ENCODE measurements at places on chromosomes 11 and 22.

DNA sequence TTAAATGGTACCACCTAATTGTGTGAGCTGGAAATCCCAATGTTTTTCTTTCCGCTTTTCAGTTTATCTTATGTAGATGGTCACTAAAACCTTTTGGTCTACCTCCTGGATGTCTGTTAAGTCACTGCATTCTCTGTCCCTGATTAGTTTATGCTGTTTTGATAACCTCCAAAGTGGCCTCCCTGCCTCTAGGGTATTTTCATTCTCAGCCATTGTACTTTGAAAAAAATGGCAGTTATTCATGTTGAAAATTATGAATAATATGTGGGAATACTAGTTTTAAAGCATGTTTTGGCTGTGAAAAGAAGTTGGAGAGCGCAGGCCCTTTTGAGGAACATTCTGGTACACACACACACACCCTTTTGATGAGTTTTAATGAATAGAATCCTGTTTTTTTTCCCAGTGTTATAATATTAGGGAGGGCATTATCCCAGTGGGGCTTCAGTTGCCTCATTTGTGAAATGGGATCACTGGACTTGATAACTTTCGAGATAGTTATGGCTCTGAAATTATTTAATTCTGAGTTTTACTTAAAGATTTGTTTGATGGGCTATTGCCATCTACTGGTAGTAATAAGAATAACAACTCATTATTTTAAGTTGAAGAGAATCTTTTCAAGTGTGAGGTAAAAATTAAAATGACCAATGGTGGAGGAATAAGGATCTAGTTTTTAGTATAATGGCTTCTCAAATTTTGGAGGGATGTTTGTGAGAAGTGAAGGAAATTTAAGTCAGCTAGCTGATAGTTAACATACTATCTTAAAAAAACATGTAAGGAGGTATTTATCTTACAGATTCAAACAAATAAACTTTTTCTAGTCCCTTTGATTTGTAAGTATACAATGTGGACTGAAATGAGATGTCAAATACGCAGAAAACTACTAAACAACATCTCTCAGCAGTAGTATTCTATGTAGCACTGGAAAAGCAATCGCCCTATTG lies 3.9 kb downstream of the FDX1 start:
- no peak for DNase-seq

DNA sequence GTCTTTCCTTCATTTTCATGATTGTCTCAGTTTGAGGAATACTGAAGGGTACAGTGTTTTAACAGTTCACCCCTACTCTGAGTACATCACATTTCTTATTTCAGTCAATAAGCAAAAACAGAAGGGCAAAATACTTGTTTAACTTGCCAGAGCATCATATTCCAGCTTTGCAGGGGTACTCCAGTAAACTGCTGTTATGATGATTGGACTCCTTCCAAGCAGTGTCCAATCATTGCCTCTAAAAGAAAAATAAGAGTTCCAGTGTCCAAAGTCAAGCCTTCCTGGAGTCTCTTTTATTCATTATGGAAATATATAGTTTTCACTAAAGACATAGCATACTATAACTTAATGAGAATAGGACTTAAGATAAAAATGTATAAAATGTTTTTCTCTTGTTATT lies 105.1 kb downstream of the FANCF start:
- no peak for DNase-seq

DNA sequence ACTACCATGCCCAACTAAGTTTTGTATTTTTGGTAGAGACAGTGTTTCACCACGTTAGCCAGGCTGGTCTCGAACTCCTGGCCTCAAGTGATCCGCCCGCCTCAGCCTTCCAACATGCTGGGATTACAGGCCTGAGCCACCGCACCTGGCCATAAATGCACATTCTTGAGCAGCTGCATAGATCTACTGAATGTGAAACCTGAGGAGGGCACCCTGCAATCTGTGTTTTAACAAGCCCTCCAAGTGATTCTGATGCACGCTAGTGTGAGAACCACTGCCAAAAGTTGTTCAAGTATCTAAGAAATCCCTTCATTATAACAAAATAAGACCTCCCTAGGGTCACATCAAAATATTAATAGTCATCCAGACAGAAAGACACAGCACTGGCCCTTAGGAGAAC lies 89.3 kb downstream of the RDX start:
- no peak for DNase-seq

DNA sequence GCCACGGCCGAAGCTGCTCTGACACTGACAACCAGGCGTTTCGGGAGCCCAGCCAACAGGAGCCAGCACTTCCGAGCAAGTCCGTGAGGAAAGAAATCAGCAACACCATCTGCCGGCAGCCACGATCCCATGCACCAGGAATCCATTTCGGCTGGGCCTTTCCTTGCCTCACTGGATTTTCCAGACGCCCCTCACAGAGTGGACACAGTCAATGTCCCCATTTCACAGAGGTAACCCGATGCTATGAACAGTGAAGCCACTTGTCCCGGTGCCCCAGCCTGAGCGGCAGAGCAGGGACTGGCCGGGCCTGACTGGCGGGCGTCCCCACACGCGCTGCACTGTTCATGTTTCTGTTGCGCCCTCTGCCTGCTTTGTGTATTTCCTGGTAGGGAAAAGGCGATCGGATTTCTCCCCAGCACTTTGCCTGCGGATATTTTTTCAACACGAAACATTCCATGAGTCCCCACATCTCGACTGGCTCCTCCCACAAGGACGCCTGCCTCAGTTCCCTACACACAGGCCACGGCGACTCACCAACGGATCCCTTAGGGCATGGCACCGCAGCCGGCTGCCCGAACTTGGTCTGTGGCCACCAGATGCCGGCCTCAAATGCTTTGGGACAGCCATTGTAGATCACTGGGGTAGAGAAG lies 55.3 kb downstream of the TRMU start:
- no peak for DNase-seq

DNA sequence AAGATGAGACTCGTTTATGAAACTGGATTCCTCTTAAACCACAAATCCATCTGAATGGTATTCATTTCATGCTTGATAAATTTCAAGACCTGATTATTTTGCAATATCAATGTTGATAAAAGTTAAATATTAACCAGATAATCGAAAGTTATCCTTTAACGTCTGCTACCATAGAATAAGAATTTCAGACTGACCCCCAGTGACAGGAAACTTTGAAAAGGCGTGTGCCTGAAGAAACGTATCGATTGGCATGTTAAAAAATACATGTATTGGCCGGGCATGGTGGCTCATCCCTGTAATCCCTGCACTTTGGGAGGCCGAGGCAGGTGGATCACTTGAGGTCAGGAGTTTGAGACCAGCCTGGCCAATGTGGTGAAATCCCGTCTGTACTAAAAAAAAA lies 13.9 kb downstream of the SCGB1A1 start:
- DNase-seq = no peak

- DNase-seq = no peak
These were observed 10.8 kb downstream of the PPFIBP2 start for GRCh38 chr11:7524462-7525235.

DNA sequence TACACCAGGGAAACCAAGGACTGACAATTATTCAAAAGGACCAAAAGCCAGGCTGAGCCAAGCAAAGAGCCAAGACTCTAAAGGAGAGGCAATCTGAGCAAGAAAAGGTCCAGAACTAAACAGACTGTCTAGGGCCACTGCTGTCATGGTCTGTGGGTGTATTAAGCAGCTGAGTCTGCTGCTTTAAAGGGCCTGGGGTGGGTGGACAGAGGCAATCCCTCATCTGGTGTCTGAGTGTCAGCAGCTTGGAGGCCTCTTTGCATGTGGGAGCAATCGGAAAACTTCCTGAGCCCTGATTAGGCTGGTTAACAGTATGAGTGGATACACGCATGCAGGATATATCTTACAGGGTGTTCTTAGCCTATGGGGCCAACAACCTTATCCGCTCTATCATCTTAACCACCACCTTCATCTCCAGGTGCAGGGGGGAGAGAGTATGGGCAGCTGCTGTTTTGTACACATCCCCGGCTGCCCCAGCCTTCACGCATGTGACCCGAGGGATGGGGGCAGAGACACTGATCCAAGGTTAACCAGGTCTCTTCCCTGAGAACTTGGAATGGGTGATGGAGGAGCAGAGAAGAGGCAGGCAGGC lies 67.5 kb upstream of the TIMP3 start:
- DNase-seq = no peak

GRCh38 chr11:10294290-10294953 lies 403 bp upstream of the SBF2 start:
- no peak for DNase-seq

GRCh38 chr22:29917052-29917902 lies 34.3 kb downstream of the MTMR3 start:
- DNase-seq = no peak

DNA sequence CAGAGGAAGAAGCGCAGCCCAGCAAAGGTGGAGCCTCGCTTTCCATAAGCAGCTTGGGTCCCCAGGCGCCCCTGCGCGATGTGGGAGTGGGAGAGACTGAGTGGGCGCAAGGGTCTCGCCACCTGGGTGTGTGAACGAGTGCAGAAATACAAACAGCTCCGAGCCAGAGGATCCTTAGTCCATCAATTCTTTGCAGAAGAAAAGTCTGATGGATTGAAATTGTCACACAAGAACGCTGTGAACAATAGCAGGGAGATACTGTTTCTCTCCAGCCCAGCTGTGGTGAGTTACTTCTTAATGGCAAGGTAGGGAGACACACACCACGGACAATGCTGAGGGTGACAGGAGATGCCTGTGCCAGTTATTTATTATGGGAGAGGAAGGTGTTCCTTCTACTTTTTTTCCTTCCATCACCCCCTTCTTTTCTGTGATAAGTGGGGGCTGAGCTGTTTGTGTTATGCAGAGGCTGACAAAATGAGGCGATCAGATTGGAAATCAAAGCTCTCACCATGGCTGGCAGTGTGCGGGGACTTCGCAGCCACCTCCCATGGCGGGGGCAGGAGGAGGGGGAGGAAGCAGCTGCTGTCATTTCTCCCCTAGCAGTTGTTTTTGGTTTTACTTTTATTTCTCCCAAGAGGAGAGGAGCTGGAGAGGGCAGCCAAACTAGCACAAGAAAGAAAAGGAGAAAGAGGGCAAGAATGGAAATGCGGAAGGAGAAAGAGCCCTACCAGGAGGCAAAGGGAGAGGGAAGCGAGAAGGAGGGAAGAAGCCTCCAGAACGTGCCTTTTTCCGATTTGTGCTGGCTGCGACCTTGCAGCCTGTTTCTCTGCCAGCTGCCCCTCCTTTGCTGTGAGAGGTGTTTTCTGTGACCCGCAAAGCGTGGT lies 755.8 kb downstream of the NTM start:
- no peak for DNase-seq

GRCh38 chr11:17154409-17155159 lies 53.2 kb downstream of the PIK3C2A start:
- no peak for DNase-seq

DNA sequence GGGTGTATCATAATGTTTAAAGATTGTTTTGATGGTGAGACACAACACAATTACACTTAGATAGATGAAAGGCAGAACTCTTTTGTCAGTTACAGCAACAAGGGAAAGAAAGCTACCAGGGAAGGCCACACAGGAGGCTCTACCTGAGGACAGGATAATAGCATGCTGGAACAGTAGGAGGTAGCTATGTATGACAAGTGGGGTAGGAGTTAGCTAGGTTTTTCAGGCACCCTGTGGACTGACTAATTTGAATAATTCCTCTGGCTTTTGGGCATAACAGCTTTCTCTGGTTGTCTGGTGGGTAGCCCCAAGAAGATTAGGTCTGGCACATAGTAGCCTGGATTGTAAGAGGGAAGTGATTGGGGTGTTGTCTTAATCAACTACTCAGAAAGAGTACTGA lies 475.4 kb upstream of the CHORDC1 start:
- no peak for DNase-seq

GRCh38 chr11:6640985-6641701 lies 14.5 kb downstream of the DCHS1 start:
- no peak for DNase-seq

DNA sequence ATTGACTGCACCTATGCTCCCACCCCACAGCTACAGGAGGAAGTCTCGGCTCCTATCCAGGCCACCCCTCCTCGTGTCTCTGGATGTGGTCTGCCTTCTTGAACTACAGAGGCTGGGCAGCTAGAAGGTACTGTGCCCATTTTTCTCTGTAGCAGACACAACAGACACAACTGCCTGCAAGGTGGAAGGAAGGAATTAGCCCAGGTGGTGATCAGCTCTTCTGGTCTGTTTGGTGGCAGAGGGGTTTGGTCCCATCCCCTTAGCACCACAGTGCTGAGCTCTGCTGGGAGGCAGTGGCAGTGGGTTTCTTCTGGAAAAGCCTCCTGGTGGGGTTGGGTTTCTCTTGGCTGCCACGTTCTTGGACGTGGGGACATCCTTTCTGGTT lies 132.5 kb downstream of the MPPED1 start:
- no peak for DNase-seq

DNA sequence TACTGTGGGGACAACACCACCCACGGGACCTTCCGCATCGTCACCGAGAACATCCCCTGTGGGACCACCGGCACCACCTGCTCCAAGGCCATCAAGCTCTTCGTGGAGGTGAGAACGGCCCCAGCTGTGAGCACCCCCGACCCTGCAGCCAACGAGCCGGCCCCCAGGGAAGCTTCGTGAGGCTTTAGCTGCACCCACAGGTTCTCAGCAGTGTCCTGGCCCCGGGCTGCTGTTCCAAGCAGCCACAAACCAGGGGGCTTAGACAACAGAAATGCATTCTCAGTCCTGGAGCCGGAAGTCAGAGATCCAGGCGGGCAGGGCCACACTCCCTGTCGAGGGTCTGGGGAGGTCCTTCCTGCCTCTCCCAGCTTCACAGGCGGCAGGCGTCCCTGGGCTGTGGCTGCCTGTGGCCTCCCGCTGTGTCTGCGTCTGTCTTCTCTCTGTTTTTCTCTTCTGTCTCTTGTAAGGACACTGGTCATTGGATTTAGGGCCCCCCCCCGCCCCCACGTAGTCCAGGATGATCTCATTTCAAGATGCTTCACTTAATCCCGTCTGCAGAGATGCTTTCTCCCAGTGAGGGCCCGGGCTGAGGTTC lies 12.5 kb downstream of the MUC5B start:
- no peak for DNase-seq

DNA sequence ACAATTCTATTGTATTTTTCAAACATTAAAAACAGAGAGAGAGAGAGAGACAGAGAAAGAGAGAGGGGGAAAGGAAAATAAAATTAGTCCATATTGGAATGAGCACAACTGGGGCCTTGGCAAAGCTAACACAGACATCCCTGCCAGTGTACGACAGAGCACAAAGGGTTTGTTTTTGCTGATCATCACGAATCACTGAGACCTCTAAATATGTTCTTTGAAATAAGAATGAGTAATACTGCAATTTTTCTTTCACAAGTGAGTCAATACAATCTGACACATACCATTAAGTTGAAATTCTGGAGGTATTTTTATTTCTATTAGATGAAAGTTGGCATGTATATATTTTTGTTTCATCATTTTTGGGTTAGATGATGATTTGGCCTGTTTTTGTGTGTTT lies 27.0 kb upstream of the LRRC4C start:
- no peak for DNase-seq

DNA sequence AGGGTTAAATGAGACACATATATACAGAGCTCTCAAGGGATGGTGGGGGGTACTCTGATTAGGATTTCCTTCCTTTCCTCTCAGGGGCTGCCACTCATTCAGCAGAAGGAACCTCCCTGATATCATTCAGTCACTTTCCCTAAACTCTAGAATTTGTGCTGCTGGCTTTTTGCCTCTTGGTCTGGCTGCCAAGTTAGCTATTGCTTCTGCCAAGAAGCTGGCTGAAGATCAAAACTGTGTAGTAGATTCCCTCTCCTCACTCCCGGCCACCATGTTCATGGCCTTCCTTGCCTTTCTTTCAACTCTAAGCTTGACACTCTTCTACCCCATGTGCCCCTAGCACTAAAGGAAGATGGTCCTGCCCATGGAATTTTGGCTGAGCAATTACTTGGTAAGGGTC lies 18.7 kb downstream of the SLC6A5 start:
- no peak for DNase-seq

- no peak for DNase-seq
These were observed 14.8 kb upstream of the RTCB start for GRCh38 chr22:32426881-32427280.

- DNase-seq = no peak
These were observed 296.8 kb downstream of the RAB38 start for GRCh38 chr11:87878373-87878825.
